GM19239 (cell line): ENCODE measurements at places on chromosomes 16 and 17.

DNA sequence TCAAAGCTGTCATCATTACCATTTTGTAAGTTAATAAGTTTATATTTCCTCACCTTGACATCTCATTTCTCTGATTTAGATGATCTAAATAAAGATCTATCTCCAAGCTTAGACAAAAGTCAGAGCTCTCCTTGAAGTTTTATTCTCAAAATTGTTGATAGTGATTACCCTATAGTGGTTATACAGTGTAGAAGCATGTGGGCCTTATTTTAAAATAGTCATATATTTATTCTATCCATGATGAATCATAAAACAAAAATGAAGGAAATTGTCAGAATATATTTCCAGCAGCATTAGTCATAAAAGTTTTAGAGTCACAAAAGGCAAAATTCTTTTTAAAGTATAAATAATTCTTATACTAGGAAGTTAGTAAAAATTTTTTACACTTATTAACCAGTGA lies 49.0 kb downstream of the RHOT1 start:
- DNase-seq, result no peak

DNA sequence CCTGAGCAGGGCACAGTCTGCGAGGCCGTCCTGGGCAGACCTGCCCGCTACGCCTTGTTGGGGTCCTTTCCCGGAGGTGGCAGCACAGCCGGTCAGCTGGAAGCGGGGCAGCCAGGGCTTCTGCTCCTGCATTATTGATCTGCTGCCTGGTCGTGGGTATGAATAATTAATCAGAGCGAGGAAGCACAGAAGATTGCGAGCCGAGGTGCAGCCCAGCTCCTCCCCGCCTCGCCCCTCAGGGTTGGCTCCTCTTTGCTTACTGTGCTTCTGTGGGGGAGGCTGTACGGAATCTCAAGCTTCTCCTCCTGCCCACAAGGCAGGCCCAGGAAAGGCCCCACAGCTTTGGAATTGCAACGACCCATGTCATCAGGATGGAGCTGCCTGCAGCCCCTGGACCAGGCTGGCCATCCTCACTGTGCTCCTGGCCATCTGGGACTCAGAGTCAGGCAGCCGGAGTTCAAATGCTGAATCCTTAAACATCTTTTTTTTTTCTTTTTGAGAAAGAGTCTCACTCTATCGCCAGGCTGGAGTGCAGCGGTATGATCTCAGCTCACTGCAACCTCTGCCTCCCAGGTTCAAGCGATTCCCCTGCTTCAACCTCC lies 25.6 kb downstream of the TRARG1 start:
- DNase-seq, result no peak

GRCh38 chr16:10989559-10989958 lies 45.2 kb downstream of the CLEC16A start:
- no peak for DNase-seq

DNA sequence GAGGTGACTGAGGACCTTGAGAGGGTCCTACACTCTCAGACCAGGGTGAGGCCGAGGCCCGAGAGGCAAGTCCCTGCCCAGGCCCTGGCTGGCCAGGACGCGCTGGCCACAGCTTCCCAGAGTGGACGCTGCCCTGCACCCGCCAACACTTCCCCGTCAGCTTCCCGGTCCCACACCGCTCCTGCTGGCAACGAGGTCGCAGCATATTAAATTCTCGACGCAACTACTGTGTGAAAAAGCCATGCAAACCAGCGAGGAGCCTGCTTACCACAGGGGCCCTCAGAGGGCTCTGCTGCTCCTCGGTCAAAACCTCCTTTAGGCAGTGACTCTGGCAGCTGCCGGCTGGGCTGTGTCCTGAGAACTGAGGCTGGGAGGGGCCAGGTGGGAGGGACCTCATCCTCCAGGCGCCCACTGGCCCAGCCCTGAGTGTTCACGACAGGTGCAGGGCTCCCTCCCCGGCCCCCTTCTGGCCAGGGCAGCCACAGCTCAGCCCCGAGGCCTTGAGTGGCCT lies 2.1 kb upstream of the TEX19 start:
- DNase-seq, result no peak

GRCh38 chr17:21454441-21454840 lies 78.3 kb downstream of the KCNJ12 start:
- DNase-seq, result no peak

DNA sequence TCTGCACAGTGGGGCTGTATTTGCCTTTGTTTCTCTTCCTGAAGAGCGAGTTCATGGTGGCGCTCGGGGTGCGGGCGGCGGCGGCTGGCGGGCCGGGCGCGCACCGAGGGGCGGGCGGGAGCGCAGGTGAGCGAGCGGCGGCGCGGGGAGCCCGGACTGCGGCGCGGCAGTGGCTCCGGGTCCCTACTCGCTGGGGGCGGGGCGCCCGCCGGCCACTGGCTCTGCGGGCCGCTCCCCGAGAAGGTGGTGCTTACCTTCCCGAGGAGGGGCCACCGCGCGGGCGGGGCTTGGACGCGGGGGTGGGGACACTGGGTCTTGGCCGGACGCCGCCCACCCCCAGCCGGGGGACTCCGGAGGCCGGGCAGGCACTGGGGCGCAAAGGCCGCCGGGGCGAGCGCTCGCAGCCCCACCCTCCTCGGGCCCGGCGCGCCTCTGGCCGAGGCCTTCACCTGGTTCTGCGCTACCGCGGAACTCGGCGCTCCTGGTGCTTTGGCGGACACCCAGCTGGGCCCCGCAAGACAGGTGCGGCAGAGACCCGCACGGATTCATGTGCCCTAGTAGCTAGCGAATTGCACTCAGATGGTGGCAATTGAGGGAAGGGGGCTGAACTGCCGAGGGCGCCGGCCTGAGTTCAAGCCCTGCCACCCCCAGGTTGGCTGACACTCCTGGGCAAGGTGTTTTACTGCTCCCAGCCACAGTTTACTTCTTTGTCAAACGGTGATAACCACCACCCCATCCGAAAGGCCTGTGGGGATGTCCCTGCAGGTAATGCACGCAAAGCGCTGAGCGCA lies at the start of gene PPL:
Gene PPL, minus strand, starts transcription at position 158 of the 791 bp plus-strand sequence. Its CDS starts 103 bp downstream, at position 55.
- DNase-seq, result no peak

GRCh38 chr17:41520821-41521521 lies 2.3 kb upstream of the KRT15 start:
- DNase-seq, result no peak

- no peak for DNase-seq
These were observed 22.0 kb upstream of the GINS2 start for GRCh38 chr16:85710732-85711131.

GRCh38 chr17:39198186-39198566 lies 707 bp upstream of the CACNB1 start:
- DNase-seq, result no peak

GRCh38 chr16:27698266-27698665 lies 148.3 kb downstream of the KATNIP start:
- DNase-seq, result no peak

- DNase-seq, result no peak
These were observed 38.4 kb downstream of the SOX9 start for GRCh38 chr17:72158895-72159885.

DNA sequence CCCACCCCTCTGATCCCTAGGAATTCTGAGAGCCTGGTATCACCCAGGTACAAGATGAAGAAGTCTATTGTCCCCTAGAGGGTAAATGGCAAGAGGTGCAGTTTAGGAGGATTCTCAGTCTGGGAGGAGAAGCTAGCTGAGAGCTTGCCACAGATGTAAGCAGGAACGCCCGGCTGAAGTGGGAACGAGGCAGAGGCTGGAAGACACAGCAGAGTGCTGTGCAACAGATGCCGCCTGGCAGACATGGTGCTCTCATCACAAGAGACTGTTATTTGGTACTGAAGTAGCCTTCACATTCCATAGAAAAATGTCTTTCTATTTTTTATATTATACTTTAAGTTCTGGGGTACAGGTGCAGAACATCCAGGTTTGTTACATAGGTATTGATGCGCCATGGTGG lies 20.3 kb upstream of the KRT20 start:
- no peak for DNase-seq

DNA sequence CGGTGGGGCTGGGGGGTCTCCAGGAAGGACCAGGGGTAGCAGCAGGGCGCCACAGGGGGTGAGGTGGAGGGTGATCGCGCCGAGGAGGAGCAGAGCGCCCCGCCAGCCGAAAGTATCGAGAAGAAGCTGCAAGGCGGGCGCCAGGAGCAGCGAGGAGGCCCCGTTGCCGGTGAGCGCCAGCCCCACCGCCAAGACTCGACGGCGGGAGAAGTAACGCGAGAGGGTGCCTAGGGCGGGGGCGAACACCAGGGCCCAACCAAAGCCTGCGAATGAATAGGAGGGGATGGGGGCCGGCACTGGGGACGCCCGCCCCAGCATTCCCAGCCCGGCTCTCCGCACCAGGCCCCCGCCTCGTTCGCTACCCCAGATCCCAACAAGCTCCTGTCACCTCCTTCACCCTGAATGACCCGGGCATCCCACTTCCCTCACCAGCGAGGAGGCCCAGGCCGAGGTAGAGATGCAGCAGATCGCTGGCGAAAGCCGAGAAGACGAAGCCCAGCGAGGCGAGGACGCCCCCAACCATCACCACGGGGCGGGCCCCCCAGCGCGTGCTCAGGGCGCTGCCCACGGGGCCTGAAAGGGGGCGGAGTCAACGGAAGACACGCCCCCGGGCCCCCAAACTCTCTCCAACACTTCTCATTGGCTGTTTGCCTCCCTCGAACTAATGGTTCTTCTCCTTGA lies 1.3 kb downstream of the SLC16A11 start:
- no peak for DNase-seq

- DNase-seq, result no peak
These were observed 132.5 kb downstream of the HS3ST2 start for GRCh38 chr16:22946433-22946832.

- no peak for DNase-seq
These were observed 36.6 kb downstream of the UBE2G1 start for GRCh38 chr17:4329838-4330237.

DNA sequence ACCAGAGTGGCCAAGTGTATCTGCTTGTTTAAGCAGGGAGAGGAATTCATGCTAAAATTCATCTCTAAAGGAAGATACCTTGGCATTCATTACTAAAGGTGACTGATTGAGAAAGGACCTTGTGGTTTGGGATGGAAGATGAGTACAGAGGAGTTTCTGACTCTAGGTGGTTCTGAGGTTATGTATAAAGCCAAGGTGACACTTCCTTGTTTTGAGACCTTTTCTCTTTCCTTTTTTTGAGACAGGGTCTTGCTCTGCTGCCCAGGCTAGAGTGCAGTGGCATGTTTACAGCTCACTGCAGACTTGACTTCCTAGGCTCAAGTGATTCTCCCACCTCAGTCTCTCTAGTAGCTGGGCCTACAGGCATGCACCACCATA lies 9.1 kb downstream of the ABHD15 start:
- no peak for DNase-seq

- no peak for DNase-seq
These were observed 106.3 kb upstream of the ZNF267 start for GRCh38 chr16:31767267-31767666.

GRCh38 chr17:70105641-70106040 lies 30.6 kb downstream of the KCNJ16 start:
- no peak for DNase-seq

GRCh38 chr16:83835586-83836566 lies 28.1 kb downstream of the HSBP1 start:
- DNase-seq, result no peak

DNA sequence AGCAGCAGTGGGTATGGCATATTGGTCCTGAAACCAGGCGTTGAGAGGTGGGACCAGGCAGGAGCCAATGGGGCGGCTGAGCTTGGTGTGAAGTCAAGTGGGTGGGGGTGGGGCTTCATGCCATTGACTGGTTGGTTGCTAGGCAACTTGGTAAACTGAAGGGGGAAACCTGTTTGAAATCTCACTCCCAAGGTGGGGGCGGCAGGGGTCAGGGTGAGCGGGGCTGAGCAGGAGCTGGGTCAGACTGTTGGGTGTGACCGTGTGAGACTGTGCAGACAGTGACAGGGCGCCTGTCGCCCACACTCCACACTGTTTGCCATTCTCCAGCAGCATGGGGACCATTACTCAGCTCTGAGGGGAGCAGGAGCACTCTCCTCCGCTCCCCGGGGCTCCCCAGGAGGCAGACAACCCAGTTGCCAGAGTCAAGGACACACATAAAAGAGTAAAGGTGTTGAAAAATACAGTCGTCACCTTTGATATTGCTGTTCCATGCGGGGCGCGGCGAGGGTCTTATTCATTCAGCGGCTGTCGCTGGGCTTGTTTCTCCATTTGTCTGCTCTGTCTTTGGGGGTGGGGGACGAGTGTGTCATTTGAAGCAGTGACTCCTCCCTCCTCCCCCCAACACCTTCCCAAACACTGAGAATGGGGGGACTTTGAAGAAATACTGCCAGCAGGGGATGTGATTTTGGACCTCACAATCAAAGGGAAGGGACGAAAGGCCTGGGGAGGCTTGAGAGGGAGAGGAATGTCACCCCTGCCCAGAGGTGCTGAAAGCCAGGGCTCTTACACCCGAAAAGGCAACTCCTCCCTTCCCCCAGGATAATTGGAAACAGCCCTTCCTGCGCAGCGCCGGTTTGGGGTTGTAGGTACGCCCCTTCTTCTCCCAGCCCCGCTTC lies 1.2 kb upstream of the EFNB3 start:
- no peak for DNase-seq

DNA sequence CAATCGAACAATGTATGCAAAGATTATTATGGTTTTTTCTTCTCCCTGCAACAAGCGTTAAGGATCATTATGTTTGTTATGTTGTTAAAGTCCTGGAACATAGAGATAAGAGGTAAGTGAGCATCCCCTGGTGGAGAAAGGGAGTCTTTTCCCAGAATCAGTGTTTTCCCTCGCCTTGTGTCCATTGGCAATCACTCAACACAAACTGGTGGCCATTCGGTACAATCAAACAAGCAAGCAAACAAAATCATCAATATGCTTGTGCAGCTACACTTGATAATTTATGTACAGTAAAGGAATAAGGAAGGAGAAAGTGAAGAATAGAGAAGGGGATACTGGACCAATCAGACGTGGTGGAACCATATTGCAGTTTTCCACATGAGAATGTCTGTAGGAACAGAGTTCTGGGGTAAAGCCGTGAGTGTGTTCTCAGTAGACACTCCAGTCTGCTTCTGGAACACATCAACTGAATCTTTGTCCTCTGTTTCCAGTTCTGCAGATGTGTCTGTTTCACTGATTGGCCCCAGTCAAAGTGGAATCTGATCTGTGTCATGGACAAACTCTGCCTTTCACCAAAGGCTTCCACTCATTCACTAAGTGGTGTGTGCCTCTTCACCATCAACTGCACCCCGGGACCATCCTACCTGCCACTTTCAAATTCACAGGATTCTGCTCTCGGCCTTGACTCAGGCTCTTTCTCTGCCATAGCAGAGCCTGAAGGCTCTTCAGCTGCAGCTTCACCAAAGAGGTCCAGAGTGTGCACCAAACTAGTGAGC lies 169.5 kb downstream of the AHSP start:
- no peak for DNase-seq

GRCh38 chr16:23371368-23371767 lies 69.3 kb downstream of the SCNN1B start:
- DNase-seq, result no peak

DNA sequence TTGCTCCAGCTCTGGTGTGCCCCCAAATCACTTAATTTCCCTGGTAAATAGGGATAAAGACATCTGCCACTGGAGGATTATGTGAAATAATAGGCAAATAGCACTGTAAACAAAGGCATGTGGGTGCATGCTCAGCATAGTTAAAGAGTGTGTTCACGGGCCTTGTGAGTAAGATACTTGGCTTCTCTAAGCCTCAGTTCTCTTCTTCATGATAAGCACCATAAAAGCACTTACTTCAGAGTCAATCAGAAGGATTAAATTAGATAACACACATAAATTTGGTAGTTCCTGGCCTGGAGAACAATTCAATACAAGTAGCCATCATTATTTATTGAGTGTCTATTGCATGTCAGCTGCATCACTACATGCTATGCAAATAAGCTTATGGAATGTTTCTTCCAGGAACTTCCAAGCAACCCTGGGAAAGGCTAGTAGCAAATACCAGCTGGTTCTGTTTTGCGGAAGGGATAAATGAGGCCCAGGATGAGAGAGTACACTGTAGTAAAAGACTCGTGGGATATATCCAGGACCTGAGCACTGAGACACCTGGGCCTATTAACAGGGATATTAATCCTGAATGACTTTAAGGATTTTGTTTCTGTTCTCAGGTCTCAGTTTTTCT lies 14.5 kb downstream of the CCL11 start:
- no peak for DNase-seq
